ENCODE measurements at places on chromosomes 12 and 14. TPM values are rescaled to one million over a fixed set of nuclear protein-coding genes. Genes with fewer than 3 reads are reported as not detected.

Gene PMCH
- not detected for total RNA-seq

Gene EML5
- 0.20 TPM for total RNA-seq

Gene PRH1
- total RNA-seq = 64.8 TPM

Gene IFNG-AS1
- total RNA-seq = 7.1 TPM

Gene GCH1
- 30.3 TPM for total RNA-seq

Gene PIK3C2G
- 1.4 TPM for total RNA-seq

DNA sequence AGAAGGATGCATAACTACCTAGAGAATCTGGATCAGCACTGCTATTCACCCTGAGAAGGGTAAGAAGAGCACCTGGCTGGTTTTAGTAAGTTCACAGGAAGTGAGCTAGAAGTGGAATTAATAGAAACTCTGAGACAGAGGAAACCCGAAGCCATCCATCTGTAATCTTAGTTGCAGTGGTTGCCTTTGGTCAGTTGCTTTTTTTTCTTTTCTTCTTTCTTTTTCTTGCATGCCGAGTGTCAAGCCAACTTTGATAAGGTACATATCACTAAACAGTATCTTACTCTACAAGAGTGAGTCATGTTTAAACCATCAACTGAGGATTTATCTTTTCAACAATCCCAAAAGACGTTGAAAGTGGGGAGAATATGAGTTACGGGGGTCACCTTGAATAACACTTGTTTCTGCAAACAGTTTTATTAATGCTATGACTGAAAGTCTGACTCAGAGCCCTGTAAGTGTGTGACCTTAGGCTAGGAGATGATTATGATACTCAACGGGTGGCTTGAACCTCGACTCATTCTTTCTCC lies 26.7 kb downstream of the C12orf75 start:
- H3K4me3 ChIP-seq = no peak overlapping the region
- no peaks in the 10 kb centered on the region for H3K4me1 ChIP-seq
- no peak overlapping the region for H3K27ac ChIP-seq
- no peaks in the 10 kb centered on the region for H3K27me3 ChIP-seq
- H3K36me3 ChIP-seq = no peaks in the 10 kb centered on the region

- peak; percentile 61 for DNase-seq
- H3K27me3 ChIP-seq = no peaks in the 10 kb centered on the region
- H3K4me3 ChIP-seq = peak within 1 kb of the TSS; percentile 86
- no peaks in the 10 kb centered on the region for H3K36me3 ChIP-seq
Observed at GRCh38 chr14:95319312-95320077, at the start of gene CLMN. TSS of gene CLMN (minus strand) at chr14:95319908. CDS start at chr14:95319792, 116 bp downstream.

- DNase-seq = no peak
- no peaks in the 10 kb centered on the region for H3K27me3 ChIP-seq
- H3K36me3 ChIP-seq = no peaks in the 10 kb centered on the region
- H3K27ac ChIP-seq = no peak overlapping the region
Observed at GRCh38 chr12:100138803-100139098, 3.9 kb downstream of the BLTP3B start.

DNA sequence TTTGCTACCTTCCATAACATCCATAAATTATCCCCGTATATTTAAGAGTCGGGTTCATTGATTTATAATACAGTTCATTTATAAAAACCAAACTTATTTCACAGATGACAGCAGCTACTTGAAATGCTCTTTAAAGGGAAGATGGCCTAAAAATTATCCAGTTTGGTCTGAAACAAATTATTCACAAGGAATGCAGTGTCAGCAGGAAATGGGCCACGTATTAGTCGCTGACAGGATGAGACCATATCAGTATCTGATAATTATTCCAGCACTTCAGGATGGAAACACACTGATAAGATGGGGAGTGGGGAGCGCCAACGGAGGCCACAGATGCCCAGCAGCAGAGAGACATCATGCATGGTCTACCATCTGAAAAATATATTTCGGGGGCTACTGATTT lies 60.5 kb upstream of the TMEM132D start:
- DNase-seq = no peak
- H3K27ac ChIP-seq = no peak overlapping the region
- no peaks in the 10 kb centered on the region for H3K27me3 ChIP-seq
- no peak overlapping the region for H3K4me3 ChIP-seq

DNA sequence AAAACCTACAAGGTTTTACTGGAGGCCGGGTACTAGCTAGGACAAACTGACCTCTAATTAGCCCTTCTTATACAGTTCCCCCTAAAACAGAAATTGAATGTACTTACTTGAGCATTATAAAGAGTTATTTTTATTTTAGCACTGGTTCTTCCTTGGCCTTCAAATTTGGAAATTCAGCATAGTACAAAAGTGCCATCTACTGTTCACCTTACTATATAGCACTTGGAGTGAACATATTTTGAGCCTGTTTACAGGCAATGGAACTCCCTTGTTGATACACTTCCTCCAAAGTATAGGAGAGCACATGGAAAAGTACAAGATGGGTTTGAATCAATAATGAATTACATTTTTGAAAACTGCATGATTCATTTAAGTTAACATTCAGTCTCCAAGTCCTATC lies 3.9 kb upstream of the POC1B start:
- H3K36me3 ChIP-seq = no peaks in the 10 kb centered on the region
- H3K27ac ChIP-seq = no peak overlapping the region
- no peak overlapping the region for H3K4me3 ChIP-seq
- H3K27me3 ChIP-seq = no peaks in the 10 kb centered on the region
- DNase-seq = no peak

GRCh38 chr12:108620236-108620879 lies 13.3 kb downstream of the SELPLG start:
- DNase-seq = no peak
- H3K36me3 ChIP-seq = no peaks in the 10 kb centered on the region
- H3K27ac ChIP-seq = no peak overlapping the region
- no peaks in the 10 kb centered on the region for H3K27me3 ChIP-seq
- no peaks in the 10 kb centered on the region for H3K4me1 ChIP-seq
- H3K4me3 ChIP-seq = no peak overlapping the region

DNA sequence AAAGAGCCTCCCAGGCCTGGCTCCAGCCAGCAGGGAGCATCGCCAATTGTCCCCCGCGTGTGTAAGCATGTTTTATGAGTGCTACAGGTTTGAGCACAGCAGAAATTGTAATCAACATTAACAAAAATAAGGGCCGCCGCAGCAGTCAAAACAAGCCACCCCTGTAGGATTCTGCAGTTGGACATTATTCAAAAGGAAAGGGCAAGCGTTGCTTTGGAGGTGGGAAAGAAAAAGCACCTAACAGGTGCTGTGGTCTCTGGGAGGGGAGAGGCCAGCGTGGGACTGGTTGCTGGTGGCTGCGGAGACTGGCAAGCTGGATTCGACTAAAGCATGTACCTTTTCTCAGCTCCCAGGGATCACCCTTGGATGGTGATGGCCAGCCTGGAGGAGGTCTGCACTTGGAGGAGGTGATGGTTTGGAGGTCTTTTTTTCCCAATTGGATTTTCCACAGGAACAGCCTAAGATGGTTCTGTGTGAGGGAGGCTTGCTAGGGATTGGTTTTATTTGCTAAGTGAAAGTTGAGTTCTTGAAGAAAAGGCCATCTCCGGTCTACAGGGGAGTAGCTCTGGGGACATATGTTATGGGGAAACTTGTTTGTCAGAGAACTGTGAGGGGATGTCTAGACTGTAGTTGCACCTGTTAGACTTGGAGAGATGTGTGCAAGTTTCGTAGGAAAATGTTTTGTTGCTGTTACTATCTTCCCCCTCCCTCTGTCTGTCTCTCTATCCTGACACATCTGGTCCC lies 2.0 kb downstream of the DYRK2 start:
- peaks cover 57% of the 10 kb centered on the region for H3K4me1 ChIP-seq
- DNase-seq = peak; percentile 15
- no peaks in the 10 kb centered on the region for H3K27me3 ChIP-seq
- H3K36me3 ChIP-seq = no peaks in the 10 kb centered on the region
- peak overlapping the region; percentile 100 for H3K27ac ChIP-seq

GRCh38 chr12:58584880-58585279 lies 335.4 kb downstream of the LRIG3 start:
- no peak for DNase-seq
- H3K4me3 ChIP-seq = no peak overlapping the region
- H3K27ac ChIP-seq = no peak overlapping the region
- H3K27me3 ChIP-seq = no peaks in the 10 kb centered on the region
- H3K36me3 ChIP-seq = no peaks in the 10 kb centered on the region

DNA sequence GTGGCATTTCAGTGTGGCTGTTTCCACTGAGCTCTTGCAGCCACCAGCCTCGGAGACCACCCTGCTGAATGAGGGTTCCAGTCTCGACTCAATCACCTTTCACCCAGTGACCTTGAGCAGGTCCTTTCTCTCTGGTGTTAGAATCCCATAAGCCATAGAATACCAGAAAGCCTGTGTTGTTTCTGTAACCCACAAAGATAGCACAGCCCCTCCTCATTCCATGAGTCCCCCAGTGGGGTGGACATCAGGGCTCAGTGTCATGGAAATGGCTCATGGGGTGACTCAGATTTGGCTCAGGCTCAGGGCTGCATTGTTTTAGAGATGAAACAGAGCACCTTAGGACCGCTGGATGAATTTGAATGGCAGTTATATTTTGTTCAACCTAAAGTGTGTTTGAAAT lies 171.5 kb downstream of the PTPN11 start:
- no peaks in the 10 kb centered on the region for H3K36me3 ChIP-seq
- H3K27ac ChIP-seq = no peak overlapping the region
- no peaks in the 10 kb centered on the region for H3K27me3 ChIP-seq

GRCh38 chr14:104677512-104678332 lies 11.7 kb upstream of the INF2 start:
- H3K27ac ChIP-seq = peak overlapping the region; percentile 88
- no peaks in the 10 kb centered on the region for H3K36me3 ChIP-seq
- peaks cover 59% of the 10 kb centered on the region for H3K4me1 ChIP-seq
- no peaks in the 10 kb centered on the region for H3K27me3 ChIP-seq

- H3K27me3 ChIP-seq = no peaks in the 10 kb centered on the region
- DNase-seq = no peak
- H3K27ac ChIP-seq = no peak overlapping the region
- no peak overlapping the region for H3K4me3 ChIP-seq
- H3K4me1 ChIP-seq = no peaks in the 10 kb centered on the region
Observed at GRCh38 chr14:67004521-67004920, 184.7 kb upstream of the GARIN2 start.

DNA sequence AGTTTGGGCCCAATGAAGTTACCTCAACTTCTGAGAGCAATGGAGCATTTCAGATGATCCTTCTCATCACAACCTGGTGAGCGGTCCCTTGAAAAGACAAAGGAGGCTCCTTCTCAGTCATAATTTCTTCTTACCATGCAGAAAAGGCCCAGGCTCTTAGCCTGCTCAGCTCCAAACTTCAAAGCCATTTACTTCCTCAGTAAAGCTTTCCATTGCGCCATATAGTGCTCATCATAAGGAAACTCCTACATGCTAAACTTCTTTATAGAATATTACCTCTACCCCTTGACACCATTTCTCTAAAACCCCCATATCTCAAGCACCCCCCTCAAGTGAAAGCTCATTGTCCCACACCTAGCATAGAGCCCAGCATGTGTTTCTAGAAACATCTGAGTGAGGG lies 127.1 kb downstream of the GTF2A1 start:
- no peak overlapping the region for H3K27ac ChIP-seq
- no peaks in the 10 kb centered on the region for H3K27me3 ChIP-seq
- no peaks in the 10 kb centered on the region for H3K36me3 ChIP-seq
- no peak overlapping the region for H3K4me3 ChIP-seq

DNA sequence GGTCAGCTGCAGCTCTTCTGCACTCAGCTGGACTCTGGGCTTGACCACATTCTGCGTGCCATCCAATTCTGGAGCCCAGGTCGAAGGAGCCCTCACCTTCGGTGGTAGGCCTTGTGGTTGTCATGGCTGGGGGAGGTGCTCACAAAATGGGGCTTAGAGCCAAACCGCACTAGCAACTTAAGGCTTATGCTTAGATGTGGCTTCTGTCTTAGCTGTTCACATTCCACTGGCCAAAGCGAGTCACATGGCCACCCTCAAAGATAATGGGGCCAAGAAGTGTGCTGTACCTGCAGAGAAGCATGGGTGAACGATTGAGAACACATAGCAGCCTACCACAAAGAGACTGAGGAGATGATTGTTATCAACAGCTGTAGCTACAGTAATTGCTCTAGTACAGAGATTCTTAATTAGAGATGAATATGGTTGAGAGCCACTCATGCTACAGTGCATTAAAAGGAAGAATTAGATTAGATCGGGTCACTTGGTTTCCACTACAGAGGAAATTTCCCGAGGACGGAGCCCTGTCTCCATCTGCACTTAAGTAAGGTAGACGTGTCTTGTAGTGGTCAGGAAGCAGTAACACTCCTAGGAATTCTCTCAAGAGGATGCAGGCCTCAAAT lies 334.6 kb upstream of the FKBP4 start:
- no peak overlapping the region for H3K4me3 ChIP-seq
- no peaks in the 10 kb centered on the region for H3K36me3 ChIP-seq
- DNase-seq = no peak
- no peaks in the 10 kb centered on the region for H3K27me3 ChIP-seq
- H3K4me1 ChIP-seq = no peaks in the 10 kb centered on the region
- no peak overlapping the region for H3K27ac ChIP-seq

DNA sequence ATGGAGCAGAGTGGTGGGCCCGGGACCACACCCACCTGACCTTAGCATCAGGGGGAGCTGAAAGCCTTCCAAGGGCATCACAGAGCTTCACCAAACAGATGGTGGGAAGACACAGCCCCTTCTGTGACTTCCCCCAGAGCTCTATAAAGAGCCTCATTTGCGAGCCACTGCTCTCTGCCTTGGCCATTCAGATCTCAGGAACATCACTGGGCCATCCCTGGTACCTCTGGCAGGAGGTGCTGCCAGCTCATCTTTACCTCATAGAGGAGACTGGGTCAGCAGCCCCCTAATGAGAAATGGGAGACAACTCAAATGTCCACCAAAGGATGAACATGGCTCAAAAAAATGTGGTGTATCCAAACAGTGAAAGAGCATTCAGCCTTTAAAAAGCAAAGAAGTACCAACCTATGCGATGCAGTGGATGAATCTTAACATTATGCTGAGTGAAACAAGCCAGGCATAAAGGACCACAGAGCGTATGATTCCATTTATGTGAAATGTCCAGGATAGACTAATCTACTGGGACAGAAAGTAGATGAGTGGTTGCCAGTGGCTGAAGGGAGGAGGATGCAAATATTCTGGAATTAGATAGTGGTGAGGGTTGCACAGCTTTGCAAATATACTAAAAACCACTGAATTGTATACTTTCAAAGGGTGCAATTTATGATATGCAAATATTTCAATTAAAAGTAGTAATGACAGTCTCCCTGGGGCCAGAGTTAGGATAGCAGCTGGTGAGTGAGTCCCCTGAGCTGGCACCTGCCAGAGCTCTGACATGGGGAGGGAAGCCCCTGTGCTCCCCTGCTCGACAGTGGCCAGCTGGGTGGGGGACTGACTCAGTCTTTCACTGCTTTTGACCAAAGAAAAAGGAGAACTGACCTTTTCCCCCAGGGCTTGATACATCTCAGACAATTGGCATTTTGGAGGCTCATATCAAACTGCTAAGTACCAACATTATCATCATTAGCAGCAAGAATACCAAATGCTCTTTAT lies 116.6 kb downstream of the GCH1 start:
- H3K27me3 ChIP-seq = no peaks in the 10 kb centered on the region
- H3K27ac ChIP-seq = no peak overlapping the region
- no peak overlapping the region for H3K4me3 ChIP-seq
- no peaks in the 10 kb centered on the region for H3K4me1 ChIP-seq
- no peak for DNase-seq
- H3K36me3 ChIP-seq = no peaks in the 10 kb centered on the region

- H3K27me3 ChIP-seq = no peaks in the 10 kb centered on the region
- H3K4me3 ChIP-seq = no peak overlapping the region
- H3K4me1 ChIP-seq = no peaks in the 10 kb centered on the region
- H3K36me3 ChIP-seq = no peaks in the 10 kb centered on the region
- no peak overlapping the region for H3K27ac ChIP-seq
Observed at GRCh38 chr12:39033782-39034181, 128.4 kb upstream of the CPNE8 start.
